ENCODE measurements at places on chromosomes 3 and 15.

- DNase-seq: peak; percentile 87
Measured at GRCh38 chr15:52679232-52680040, at the start of gene ATOSA. Gene ATOSA, minus strand, starts transcription at chr15:52679388. Its CDS starts 1,367 bp downstream, at chr15:52678021.

GRCh38 chr15:58513726-58514336 lies 82.0 kb downstream of the LIPC start:
- no peak for DNase-seq

GRCh38 chr3:63853106-63853505 lies 10.5 kb downstream of the THOC7 start:
- no peak for DNase-seq

DNA sequence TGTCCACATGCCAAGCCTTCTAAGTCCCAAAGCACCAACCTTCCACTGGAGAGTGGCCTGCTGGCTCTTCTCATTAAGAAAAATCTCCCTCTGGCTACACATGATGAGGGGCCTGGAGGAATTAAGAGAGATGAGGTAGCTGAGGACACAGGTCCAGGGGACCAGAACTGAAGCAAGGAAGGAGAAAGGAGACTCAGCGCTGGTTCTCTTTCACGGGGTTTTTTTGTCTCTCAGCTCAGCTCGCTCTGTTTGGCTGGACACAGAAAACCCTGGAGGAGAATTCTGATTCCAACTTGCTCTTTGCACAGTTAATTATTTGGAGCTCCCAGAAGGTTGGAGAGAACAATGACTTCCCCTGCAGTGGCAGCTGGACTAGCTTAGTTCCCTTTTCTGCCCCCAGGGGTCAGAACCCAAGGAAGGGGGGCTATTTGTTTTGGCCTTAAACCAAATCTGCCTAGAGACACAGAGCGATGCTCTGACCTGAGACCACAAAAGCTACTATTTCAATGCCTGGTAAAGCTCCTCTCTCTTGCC lies 507.6 kb downstream of the FHIT start:
- DNase-seq: no peak

GRCh38 chr3:36192901-36193300 lies 187.4 kb upstream of the STAC start:
- DNase-seq: no peak

DNA sequence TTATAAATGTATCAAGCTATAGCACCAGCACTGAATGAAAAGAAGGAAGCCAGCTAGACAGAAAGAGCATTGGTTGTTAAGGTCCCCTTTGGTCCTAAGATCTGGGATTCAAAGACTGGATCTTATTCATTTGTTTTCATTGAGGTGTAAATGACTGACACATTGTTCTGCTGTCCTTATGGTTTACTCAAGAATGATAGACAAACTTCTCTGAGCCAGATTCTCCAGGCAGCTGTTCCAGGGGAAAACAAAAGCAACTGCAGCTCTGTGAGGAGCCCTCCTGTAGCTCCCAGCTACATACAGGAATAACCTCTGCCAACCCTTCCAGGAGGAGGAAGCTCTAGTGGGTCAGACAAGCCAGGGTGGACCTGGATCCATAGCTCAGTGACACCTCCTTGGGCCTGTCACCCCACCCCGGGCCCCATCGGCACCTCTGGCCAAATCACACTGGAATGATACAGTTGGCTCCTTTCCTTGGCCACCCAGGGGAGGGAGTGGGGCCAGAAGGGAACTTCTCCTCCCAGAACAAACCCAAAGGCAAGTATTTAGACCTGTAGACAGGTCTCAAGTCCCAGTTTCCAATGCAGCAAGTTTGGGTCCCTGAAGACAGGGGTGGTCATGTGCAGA lies 57.8 kb downstream of the ZNF621 start:
- DNase-seq: no peak

DNA sequence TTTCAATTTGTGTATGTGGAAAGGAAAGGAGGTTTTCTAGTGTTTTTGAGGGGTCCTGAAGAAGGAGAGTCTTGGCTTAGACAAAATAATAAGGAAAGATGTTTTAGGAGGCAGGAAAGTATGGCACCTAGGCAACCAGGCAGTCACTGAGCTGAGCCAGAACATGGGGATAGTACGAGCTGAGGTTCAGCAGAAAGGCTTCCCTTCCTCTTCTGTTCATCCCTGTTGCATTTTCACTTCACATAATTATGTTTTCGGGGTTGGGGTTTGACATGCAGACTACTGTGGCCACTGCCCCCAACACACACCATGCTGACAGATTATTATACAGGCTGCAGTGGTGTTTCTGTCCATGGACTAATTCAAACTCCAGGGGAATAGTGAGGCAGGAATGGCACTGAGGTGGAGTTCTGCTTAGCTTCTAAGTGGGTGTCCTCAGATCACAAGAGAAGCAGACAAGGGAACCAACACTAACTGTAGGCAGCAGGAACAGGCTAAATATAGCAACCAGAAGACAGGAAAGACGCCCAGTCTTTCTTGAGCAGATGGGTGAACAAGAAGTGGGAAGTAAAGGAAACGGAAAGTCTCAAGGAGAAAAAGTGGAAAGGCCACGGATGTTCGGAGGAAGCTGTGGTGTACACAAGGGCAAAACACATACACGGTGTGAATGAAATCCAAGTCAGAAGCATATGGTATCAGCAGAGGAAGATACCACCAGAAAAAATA lies 305.8 kb downstream of the PLCL2 start:
- DNase-seq: no peak

GRCh38 chr3:44942202-44942921 lies 33.6 kb downstream of the ZDHHC3 start:
- peak; percentile 77 for DNase-seq
